ENCODE measurements at places on chromosomes 3 and 15.

DNA sequence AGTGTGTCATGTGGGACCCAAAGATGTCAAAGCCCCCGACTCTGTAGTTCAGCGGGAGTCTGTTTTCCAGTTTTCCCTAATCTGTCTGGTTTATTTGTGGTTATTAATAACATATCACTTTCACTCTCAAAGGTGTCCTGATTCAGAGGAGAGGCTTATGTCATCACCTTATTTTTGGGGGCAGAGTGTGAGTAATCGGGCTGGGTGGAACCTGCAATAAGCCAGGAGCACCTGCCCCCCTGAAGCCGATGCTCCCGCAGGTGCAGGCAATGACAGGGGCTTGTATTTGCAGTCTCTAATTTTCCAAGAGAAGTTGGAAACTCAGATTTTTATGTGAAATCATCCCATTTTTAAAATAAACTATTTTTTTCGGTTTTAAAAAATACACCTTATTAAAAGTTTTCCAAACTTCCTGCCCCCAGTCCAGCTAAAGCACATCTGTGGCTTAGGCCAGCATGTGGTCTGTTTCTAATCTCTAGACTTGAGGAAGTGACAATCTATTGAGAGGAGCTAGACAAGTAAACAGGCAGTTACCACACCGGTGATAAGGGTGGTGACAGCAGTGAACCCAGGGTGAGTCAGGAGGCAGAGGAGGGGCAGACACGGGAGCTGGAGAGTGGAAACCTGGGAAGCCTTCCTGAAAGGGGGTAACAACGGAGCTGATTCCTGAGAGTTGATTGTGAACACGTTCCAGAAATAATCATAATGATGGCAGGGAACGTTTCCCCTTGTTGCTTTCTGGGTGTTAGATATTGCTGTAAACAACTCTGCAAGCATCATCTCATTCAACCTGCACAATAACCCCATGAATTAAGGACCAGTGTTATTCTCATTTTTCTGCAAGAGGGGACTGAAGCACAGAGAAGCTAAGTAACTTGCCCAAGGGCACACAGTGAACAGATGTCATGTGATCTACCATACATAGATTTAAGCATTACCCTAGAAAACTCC lies 37.2 kb downstream of the BHLHE40 start:
- peak; percentile 28 for DNase-seq

DNA sequence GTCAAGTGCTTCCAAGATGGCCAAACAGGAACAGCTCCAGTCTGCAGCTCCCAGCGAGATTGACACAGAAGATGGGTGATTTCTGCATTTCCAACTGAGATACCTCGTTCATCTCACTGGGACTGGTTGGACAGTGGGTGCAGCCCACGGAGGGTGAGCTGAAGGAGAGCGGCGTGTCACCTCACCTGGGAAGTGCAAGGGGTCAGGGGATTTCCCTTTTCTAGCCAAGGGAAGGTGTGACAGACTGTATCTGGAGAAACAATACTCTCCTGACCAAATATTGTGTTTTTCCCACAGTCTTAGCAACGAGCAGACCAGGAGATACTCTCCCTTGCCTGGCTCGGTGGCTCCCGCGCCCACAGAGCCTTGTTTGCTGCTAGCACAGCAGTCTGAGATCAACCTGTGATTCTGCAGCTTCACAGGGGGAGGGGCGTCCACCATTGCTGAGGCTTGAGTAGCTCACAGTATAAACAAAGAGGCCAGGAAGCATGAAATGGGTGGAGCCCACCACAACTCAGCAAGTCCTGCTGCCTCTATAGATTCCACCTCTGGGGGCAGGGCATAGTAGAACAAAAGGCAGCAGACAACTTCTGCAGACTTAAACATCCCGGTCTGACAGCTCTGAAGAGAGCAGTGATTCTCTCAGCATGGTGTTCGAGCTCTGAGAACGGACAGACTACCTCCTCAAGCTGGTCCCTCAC lies 293.5 kb upstream of the SUCLG2 start:
- peak; percentile 71 for DNase-seq

DNA sequence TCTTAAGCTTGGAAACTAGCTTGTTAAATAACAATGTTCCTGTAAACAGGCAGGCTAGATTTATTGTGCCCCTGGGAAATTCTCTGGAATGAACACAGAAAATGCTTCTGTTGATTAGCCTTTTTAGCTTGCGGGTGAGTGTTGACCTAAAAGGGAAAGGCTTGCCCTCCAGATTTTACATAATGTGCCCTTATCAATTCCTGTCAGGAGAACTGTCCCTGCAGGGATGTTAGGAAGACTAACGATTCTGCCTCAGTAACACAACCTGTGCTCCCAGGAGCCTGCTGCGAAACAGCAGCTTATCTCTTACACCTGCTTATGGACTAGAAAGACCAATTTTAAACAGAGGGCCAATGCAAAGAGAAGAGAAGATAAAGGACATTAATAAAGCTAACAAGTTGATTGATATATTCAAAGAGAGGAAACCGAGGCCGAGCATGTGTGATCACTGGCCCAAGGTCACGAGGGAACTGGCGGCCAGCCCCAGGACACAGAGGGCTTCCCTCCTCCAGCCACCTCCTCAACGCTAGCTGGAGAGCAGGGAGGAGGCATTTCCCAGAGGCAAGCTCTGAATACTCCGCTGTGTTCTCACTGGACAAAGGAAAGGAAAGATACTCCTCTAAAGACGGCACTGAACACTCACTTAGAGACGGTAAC lies 48.4 kb upstream of the TJP1 start:
- no peak for DNase-seq

DNA sequence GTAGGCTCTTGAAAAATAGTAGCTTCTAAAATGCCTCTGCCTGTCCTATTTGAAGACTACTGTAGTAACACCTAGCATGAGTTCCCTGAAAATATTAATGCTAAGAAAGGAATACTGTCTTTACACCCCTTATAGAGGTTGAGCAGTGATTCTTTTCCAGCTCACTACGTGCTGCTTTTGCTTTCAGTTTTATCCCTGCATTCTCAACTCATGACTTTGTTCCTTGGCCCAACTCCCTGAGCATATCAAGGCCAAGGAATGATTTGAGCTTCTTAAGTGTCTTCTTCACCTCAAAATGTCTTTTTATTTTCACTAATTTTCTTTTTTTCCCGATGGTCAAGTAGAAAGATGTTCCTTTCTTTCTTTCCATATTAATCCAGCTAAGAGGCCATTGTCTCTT lies 16.5 kb upstream of the P2RY13 start:
- DNase-seq: no peak

DNA sequence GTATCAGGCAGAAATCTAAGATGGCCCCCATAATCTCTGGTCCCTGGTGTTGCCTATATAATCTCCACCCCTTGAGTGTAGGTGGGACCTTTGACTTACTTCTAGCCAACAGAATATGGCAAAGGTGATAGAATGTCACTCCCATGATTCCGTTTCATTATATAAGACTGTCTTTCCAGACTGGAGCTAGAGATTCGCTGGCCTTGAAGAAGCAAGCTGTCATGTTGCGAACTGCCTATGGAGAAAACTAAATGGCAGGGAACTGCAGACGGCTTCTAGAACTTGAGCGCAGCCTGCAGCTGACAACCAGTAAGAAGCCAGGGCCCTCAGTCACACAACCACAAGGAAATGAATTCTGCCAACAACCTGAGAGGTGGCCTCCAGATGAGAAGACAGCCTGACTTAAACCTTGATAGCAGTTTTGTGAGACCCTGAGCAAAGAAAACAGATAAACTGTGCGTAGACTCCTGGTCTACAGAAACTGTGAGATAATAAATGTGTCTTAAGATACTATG lies 2.2 kb upstream of the KPNA1 start:
- DNase-seq: no peak

Data from CD8-positive, alpha-beta memory T cell (primary cell).